ENCODE measurements at places on chromosomes 13 and 19.

DNA sequence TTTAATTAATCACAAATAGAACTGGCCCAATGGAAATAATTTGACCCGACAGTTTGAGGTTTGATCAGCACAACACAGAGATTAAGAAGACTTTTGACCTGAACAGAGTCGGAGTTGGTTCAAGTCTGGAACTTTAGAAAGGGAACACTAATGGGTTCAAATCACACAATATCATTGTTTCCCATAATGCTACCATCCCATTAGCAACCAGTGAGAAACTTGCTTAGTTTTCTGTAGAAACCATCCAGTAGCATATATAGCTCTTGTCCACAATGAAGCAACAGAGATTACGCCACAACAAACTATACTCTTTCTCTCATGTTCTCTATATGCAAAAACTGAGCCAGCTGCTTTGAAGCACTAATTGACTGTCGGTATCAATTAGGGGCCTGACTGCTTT, 376.9 kb upstream of the SPRY2 start:
- no peak for ATAC-seq

DNA sequence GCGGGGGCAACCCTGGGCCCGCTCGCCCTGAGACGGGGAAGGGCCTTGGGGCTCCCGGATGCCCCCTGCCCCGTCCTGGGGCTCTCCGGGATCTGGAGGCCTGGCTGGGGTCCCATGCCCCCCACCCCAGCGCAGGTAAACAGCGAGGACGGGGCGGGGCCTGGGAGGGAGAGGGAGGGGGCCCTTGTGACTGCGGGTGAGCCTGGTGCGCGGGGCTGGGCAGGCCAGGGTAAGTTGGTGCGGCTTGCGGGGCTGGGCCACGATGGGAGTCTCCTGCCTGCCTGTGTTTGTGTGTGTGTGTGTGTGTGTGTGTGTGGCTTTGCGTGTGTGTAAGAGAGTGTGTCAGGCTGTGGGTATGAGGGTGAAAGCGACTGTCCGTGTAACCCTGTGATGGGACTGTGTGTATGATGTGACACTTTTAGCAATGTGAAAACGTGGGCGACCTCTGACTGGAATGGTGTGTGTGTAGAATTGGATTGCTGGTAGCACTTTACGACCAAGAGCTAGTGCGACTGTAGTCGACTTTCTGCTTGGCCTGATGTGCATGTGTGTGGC, 426 bp downstream of the KLC3 start:
- ATAC-seq, result no peak

- no peak for ATAC-seq
These were observed 3.7 kb upstream of the FCER2 start for GRCh38 chr19:7705387-7706187.

GRCh38 chr19:9671655-9672054, 3.2 kb downstream of the ZNF562 start:
- ATAC-seq, result no peak

DNA sequence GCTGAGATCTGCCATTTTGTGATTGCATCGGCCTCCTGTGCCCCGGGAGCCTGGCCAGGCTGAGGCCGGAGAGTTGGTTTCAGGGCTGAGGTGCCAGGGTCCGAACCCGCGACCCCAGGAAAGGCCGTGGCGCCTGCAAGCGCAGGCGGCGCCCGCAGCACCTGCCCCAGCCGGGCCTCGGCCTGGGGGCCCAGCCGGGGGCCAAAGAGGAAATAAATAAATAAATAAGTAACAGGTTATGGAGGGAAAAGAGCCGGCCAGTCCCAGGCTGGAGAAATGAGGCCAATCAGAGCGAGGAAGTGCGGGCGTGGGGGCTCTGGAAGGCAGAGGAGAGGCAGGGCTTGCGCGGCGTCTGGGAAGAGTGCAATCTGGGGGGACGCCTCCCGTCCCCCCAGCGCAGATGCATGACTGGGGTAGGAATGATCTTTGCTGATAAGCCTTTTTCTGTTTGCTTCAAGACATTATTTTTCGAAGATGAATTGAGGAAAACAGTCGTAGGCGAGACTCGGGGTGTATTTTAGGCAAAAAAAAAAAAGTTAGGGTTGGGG, 145.6 kb upstream of the ZNF536 start:
- peak; percentile 13 for ATAC-seq

GRCh38 chr19:44303320-44303719, 1.5 kb downstream of the ZNF235 start:
- no peak for ATAC-seq

DNA sequence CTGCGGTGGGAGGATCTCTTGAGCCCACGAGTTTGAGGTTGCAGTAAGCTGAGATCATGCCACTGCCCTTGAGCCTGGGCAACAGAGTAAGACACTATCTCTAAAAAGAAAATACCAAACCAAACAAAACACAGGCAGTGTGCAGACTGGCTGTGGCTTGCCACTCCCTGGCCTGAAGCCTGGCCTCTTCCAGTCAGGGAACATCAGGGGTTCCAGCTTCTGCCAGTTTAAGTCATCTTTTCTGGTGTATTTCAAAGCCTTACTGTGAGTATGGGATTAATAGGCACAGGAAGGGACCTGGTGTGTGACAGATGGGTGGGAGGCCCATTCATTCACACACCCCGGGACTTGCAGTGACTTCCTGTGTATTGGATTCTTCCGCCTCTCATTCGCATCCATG, 27.0 kb upstream of the F2RL3 start:
- no peak for ATAC-seq

DNA sequence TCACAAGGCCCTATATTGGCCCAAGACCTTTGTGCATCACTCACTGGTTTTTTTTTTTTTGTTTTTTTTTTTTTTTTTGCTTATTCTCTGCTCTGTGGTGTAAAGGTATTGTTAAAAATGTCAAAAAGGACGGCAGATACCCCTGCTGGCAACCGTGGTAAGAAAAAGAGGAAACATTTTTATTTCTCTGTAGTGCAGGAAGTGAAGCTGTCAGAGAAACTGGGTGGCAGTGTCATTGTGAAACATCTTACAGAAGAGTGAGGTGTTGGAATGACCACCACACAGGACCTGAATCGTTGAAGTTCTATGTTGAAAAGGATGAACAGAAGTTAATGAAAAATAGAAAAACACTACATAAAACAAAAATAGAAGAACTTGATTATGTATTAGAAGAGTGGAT, 346.4 kb downstream of the FGF9 start:
- ATAC-seq, result no peak

DNA sequence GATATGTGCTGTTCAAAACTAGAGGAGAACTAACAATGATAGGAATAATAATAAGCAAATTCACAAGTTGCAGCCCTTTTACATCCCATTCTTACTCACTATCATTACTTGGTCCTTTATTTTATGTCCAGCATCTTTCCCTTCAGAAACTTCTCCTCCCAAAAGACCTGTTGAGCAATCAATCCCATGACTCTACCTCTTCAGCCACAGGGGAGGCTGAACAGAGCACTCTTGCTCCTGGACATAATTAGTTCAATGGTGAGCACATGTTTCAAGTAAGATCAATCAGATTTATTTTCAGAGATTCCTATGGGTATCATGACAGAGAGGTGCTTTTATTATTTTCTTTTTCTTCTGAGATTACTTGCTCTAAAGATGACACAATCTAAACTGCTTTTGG, 260.0 kb downstream of the COG6 start:
- no peak for ATAC-seq

DNA sequence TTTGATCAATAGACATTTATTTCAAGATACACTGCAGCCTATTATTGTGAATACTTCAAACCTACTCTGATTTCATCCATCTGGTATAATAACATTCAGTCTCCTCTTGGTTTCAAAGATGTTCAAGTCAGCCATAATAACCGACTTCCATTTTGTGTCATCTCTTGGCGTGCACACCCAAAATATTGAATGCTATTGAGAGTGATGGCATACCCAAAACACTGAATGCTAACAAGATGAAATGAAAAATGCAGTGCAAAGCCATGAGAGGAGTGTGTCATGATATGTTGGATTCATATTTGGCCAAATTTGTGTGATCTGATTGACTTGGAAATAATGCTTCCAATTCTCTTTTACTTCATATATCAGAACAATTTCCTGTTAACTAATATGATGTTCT, 181.2 kb upstream of the PCDH17 start:
- ATAC-seq, result no peak

- no peak for ATAC-seq
These were observed 17.3 kb upstream of the PNMA8C start for GRCh38 chr19:46446021-46446420.

GRCh38 chr13:24128112-24128511, 32.4 kb upstream of the SPATA13 start:
- no peak for ATAC-seq

GRCh38 chr13:112729408-112729807, 39.6 kb downstream of the ATP11A start:
- ATAC-seq, result no peak

GRCh38 chr19:6058518-6059201, 51.6 kb downstream of the RFX2 start:
- ATAC-seq, result no peak

- ATAC-seq, result no peak
These were observed 415.9 kb downstream of the NDFIP2 start for GRCh38 chr13:79896851-79897250.

GRCh38 chr13:61916483-61916882, 500.8 kb upstream of the PCDH20 start:
- ATAC-seq, result no peak

GRCh38 chr19:30431591-30431990, 59.4 kb downstream of the ZNF536 start:
- no peak for ATAC-seq

GRCh38 chr19:18274219-18274780, at the start of gene IQCN:
Gene IQCN, minus strand, starts transcription at chr19:18274452. Its CDS starts 4,974 bp downstream, at chr19:18269478.
- peak; percentile 2 for ATAC-seq

GRCh38 chr13:41813426-41813825, 147.5 kb downstream of the VWA8 start:
- peak; percentile 71 for ATAC-seq

GRCh38 chr13:80574113-80574850, 233.4 kb upstream of the SPRY2 start:
- ATAC-seq, result no peak

- ATAC-seq, result no peak
These were observed 194.9 kb downstream of the LACC1 start for GRCh38 chr13:44074611-44075010.

GRCh38 chr13:31011193-31011860, 78.9 kb downstream of the TEX26 start:
- ATAC-seq, result no peak

GRCh38 chr19:410243-410781, 1.4 kb upstream of the C2CD4C start:
- no peak for ATAC-seq

DNA sequence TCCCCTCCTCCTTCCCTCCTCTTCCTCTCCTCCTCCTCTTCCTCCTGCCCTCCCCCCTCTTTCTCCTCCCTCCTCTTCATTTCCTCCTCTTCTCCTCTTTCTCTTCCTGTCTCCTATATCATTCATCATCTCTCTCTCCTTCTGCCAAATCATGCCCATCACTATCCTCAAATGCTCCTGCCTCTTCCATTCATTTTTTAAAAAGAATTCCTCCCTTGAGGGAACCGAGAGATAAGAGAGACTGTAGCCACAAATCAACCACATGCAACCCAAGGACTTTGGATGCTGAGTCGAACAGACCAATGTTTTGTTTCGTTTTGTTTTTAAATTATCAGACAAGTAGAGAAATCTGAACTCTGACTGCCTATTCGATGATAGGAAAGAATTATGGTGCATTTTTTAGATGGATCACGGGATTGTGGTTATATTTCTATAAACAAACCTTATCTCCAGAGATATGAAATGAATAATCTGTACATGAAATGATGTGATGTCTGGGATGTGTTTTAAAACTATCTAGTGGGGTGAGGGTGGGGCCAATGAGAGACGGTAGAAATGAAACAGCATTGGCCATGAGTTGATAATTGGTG, 9.5 kb upstream of the ZNF541 start:
- ATAC-seq, result peak; percentile 40
